ENCODE measurements at places on chromosomes 1 and 21. TPM values are rescaled to one million over a fixed set of nuclear protein-coding genes. Genes with fewer than 3 reads are reported as not detected.

The CRYAA gene
- total RNA-seq: not detected

The ZNF695 gene
- 0.82 TPM for total RNA-seq

The IL19 gene
- not detected for total RNA-seq

The KIAA0319L gene
- total RNA-seq: 36.2 TPM

The ATP1A4 gene
- total RNA-seq: not detected

The S100A7A gene
- total RNA-seq: not detected

The ASPM gene
- total RNA-seq: 52.4 TPM

The AK4 gene
- total RNA-seq: 20.0 TPM

The FAM78B gene
- 0.27 TPM for total RNA-seq

The SHISA4 gene
- total RNA-seq: 20.9 TPM

The SYPL2 gene
- total RNA-seq: 1.7 TPM

The COL11A1 gene
- 0.45 TPM for total RNA-seq

The NOL9 gene
- 32.0 TPM for total RNA-seq

The IQGAP3 gene
- total RNA-seq: 28.7 TPM

The COL16A1 gene
- total RNA-seq: 133 TPM

The UMODL1 gene
- not detected for total RNA-seq

The CALML6 gene
- total RNA-seq: 0.36 TPM

The SH3BGRL3 gene
- total RNA-seq: 114 TPM

The SEC22B gene
- total RNA-seq: 70.3 TPM

The HDAC1 gene
- 95.8 TPM for total RNA-seq

The ALDH9A1 gene
- 97.2 TPM for total RNA-seq

The PHLDA3 gene
- 164 TPM for total RNA-seq

The CD5L gene
- total RNA-seq: not detected

The TLR5 gene
- total RNA-seq: not detected

The OR2T33 gene
- not detected for total RNA-seq

The PUM1 gene
- 61.1 TPM for total RNA-seq

The RIMS3 gene
- total RNA-seq: 0.36 TPM

The CSMD2 gene
- total RNA-seq: 0.82 TPM

The ROR1 gene
- total RNA-seq: 18.8 TPM

The MTHFR gene
- total RNA-seq: 42.9 TPM
